ENCODE measurements at places on chromosomes 16 and 17.

DNA sequence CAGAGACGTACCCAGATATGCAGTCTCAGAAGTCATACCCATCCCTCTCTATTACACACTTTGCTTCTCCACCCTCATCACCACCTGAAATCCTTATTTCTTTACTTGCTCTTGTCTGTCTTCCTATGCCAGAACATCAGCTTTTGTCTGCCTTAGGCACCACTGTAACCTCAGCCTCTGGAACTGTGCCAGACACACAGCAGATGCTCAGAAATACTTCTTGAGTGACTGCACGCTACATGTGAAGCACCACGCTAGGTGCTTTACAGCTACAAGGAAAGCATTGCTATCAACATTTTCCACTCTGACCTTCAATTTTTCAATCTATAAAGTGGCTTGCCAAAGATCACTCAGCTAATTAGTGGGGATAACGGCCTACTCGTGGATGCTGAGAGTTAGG lies 226.8 kb downstream of the CHD9NB start:
- no peak for DNase-seq

- DNase-seq: peak; percentile 64
Observed at GRCh38 chr16:75074920-75075687, 41.5 kb downstream of the LDHD start.

GRCh38 chr17:48597778-48598631 lies 4.4 kb upstream of the HOXB5 start:
- DNase-seq: no peak

DNA sequence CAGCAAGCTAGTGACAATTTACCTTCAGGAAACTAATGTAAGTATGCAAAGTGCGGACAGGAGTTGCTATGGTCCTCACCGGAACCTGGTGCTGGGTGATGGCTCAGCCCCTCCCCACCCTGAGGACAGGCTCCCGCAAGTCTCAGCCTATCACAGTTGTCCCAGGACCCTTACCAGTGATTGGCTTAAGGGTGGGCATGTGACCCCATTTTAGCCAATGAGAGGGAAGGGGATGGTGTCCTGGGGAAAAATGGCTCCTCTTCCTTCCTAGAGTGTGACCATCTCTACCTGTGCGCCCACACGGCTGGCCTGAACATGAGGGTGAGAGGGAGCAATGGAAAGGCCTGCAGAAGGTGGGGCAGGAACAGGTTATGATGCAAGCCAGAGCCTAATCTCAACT lies 80.4 kb downstream of the C16orf78 start:
- no peak for DNase-seq

DNA sequence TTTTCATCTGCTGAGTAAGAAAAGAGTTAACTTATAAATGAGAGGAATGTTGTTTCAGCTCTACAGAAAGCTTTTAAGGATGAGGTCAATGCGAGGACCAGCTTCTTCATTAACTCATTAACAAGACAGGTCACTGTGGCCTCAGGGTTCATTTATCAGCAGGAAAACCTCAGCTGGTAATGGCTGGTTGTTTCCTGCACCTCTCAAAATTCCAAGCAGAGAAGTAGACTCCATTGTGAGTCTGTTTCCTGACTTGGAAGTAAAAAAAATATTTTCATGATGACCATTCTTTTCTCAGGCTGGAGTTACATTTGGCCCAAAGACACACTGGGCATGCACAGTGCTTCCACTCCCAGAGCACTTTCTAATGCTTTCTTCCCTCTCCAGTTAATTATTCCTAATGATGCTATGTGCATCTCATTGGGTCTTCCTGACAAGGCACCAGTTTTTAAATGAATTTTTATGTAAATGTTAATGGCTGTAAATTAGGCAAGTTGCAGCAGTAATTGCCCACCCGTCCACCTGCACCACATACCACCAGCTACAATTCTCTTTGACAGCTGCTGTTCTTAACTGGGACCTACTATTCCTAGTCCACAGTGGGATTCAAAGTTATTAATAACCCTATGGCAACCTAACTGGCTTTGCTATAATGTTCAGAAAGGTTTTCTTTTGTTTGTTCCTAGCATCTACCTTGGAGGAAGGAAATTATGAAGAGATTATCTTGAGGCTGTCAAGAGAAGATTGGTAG lies 89.5 kb upstream of the BCAR1 start:
- no peak for DNase-seq

Data from stimulated activated CD8-positive, alpha-beta memory T cell treated with anti-CD3 and anti-CD28 coated beads, Interleukin-4, amount 100 ng/mL, for 4 hours (primary cell).